T-cell (primary cell): ENCODE measurements at places on chromosomes 3 and 15.

DNA sequence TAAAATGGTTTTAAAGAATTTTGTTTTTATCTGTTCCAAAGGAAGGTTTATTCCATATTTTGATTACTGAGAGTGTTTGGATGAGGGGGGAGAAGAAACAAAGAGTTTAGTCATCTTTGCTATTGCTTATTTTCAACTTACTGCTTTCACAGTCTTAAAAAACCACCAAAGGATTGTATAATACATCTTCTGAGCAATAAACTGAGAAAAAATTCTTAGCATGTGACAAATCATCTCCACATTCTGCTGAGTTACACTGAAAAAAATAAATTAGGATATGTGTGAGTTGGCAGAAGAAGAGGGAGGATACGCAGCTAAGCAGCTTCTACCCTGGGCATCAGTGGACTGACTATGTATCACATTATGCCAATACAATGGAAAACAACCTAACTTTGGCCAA, 23.2 kb upstream of the ACTC1 start:
- DNase-seq: no peak

GRCh38 chr15:101479851-101480612, 9.5 kb downstream of the PCSK6 start:
- no peak for DNase-seq

GRCh38 chr3:54376142-54376807, 253.9 kb downstream of the CACNA2D3 start:
- no peak for DNase-seq

DNA sequence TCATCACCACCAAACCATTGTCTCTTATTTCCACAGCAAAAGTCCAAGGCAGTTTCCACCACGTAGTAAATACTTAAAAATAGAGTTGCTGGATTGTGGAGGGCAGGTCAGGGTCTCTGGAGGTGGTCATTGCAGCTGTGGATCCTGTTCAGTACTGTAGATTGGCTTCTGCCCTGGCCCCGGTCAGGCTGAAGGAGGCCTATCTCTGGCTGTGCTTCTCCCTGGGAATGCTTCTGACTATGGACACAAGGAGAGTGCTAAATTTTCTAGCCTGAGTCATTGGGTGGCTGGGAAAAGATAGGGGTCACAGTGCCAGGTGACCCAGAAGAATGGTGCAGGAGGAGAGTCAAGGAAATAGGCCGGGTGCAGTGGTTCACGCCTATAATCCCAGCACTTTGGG, 26.3 kb upstream of the GMPPB start:
- no peak for DNase-seq

DNA sequence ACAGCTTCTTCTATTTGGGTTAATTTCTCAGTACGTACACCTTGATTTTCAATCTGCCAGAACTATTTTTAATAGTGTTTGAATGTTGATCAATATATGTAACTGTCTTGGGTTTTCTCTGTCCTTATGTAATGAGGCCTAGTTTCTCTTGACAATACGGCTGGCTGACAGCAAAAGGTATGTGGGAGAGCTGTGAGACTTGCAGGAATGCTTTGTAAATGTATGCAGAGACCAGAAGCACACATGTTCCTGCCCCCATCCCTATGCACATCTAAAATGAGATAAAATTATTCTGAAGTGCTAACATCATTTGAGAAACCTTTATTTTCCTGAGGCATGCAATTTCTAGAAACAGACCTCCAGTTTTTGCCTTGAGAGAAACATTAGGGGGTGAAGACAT, 593.8 kb upstream of the GBE1 start:
- no peak for DNase-seq

- DNase-seq: no peak
These were observed 37.8 kb upstream of the TRH start for GRCh38 chr3:129936757-129937156.

- DNase-seq: no peak
These were observed 376.0 kb upstream of the ALCAM start for GRCh38 chr3:104990758-104991157.

DNA sequence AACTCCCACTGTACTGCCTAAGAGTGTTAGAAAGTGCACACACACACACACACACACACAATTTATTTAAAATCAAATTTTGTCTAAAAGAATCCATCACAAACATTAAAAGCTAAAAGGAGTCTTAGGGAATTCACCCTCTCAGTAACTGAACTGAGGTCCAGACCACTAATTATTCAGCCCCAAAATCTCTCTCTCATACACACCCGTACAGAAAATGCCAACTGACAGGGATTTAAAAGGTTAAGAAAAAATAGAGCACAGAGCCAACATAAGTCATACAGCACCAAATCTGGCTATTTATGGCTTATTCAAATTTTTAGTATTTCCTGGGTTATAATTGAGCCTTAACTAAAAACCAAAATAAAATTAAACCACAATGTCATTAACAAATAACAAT, 20.7 kb downstream of the GBE1 start:
- DNase-seq: no peak

DNA sequence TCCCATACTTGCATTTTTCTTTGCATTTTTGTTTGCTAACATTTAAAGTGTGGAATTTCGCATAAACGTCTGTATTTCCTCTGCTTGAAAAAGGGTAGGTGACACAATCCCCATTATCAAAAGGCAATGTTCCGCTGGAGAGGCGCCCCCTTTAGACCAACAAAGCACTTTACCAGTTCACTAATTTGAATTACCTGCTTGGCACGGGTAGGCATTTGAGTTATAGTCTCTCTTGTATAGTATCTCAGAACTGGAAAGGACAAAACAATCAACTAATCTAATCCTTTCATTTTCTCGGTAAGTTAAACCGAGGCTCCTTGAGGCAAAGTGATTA, 775 bp upstream of the CCDC39 start:
- DNase-seq: peak; percentile 19

- no peak for DNase-seq
These were observed 125.1 kb downstream of the SHQ1 start for GRCh38 chr3:72722930-72723726.

DNA sequence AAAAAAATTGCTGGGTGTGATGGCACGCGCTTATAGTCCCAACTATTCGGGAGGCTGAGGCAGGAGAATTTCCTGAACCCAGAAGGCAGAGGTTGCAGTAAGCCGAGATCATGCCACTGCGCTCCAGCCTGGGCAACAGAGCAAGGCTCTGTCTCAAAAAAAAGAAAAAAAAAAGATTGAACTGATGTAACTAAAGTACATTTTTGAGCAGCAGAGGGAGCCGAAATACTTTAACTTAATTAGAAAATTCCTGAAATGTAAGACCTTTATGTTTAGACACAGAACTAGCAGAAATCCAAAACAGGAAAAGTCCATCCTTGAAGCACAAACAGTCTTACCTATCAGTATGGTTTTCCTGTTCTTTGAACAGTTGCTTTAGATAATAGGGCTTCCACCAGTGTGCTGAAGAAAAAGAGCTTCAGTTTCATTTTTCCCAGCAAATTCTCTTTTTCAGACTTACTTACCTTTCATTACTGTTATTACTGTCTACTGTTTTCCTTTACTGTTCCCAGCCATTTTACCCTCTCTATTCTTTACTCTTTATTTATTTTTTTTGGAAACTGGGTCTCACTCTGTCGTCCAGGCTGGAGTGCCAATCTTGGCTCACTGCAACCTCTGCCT, 33.4 kb upstream of the ZNF609 start:
- no peak for DNase-seq

GRCh38 chr3:82493858-82494257, 732.4 kb upstream of the GBE1 start:
- no peak for DNase-seq

DNA sequence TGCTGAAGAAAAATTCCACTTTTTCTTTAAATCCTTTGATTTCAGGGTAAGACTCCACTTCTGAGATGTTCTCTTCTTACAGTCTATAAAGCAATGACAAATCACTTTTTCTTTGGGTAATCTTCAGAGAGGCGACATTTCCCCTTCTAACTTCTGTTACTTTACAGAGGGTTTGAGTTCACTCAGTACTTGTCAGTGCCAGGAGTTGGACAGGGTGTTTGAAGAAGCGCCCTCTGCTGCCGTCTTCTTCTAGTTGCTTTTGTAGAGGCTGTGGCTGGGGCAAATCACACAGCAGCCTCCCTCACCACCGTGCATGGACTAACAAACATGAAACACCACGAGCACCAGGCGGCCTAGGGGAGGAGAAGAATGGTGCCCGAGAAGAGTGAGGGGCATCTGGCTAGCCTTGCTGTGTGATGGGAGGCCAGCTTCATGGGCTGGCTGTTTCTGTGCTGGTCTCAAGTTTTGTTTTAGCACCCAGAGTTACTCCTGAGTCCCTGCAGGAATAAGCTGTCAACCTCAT, at the start of gene CD80:
CD80 (minus strand) TSS at position 174 of the 523 bp plus-strand sequence. CDS start 1,886 bp downstream, outside the sequence.
- DNase-seq: peak; percentile 50

GRCh38 chr3:50317300-50317699, 5.2 kb downstream of the HYAL2 start:
- DNase-seq: no peak

DNA sequence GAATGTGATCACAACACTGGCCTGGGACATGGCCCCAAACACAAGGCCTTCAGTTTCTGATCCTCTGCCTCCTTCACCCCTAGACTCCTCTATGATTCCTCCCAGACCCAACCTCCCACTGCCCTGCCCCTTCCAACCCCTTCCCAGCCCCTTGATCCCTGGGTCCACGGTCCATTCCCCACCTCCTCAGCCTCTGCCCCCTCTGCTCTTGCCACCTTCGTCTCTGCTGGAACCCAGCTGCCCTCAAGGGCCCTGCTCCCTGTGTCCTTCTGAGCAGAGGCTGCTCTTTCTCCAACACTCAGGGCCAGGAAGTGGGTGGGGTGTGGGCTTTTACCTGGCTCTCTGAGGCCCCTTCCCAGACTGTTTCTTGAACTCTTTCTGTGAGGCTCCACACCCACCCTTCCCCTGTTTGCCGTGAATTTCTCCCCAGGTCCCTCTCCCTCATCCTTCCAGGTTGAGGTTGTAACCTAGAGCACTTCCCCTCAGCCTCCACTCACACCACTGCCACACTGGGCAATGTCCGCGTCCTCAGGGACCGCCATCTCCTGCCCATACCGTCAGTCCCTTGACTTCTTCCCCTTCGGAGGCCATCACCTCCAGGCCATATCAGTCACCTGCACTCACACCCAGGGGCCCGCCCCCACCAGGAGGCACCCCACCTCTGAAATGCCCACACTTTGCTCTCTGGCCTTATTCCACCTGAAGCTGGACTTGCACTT, 18.7 kb upstream of the SLCO2A1 start:
- no peak for DNase-seq

DNA sequence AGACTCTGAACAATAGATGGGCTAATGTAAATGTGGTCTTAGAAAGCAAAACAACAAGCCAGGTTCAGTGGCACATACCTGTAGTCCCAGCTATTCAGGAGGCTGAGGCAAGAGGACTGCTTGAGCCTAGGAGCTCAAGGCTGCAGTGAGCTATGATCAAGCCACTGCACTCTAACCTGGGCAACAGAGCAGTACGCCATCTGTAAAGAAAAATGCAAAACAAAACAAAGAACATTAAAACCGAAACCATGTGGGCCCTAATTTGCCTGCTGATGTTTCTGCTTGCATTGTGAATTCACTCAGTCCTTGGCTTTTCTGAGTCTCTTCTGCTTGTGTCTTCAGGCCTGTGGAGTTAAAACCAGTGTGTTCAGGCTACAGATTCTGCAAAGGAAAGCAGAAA, 56.7 kb downstream of the CCNL1 start:
- no peak for DNase-seq

DNA sequence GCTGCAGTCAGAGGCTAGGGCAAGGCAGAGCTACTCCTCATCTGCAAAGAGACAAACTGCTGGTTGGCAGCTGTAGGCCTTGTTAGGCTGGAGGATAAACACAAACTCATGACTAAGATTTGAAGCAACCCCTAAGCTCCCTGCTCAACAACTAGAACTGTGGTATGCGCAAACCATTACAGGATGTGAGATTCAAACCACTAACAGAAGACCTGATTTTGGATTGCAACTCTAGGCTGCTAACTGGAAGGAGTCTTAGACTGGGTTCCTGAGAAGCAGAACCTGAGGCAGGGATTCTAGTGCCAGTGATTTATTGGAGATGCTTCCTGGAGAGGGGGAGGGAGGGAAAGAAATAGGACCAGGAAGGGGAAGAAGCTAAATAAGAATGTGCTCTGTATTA, 22.5 kb downstream of the CCR4 start:
- DNase-seq: no peak

- no peak for DNase-seq
These were observed 5.7 kb downstream of the ESYT3 start for GRCh38 chr3:138440121-138440521.

- no peak for DNase-seq
These were observed 163.8 kb downstream of the ZIC1 start for GRCh38 chr3:147572970-147573340.

DNA sequence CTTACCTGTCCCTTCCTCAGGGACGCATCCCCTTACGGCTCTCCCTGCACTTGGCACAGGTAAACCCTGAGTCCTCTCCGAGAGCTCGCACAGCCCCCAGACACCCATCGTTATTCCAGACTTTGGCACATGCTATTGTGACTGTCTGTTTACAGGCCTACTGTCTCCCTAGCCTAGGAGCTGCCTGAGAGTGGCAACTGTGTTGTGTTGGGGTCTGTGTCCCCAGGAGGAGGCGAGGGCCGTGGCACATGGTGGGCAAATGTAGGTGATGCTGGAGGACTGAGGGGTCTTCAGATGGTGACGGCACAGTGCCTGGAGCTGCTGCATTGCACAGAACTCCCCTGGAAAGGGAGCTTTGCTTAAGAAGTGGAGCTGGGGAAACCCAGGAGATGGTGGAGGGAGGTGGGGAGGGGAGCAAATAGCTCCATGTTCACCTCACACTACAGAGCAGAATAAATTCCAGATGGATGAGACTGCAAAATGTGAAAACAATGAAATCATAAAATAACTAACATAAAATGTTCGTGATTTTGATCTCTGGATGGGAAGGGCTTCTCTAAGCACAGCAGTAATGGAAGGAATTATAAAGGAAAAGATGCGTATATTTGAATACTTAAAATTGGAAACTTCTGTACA, 96.5 kb downstream of the SMAD6 start:
- no peak for DNase-seq

DNA sequence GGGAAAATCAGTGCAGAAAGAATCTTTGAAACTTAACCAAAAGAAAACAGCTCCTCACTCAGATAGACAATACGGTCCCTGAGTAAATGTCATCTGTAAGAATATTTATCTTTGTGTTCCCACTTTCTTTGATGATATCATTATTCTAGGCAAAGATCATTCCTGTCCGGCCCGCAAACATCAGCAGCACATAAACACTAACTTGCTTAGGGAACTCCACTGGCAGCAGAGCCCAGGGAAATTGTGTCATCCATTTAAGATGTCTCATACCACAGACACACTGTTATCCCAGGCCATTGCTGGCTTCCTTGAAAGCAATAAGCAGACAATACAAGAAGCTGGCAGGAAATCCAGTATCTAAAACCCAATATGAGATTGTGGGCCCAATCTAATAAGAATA, 20.1 kb upstream of the CD96 start:
- no peak for DNase-seq

DNA sequence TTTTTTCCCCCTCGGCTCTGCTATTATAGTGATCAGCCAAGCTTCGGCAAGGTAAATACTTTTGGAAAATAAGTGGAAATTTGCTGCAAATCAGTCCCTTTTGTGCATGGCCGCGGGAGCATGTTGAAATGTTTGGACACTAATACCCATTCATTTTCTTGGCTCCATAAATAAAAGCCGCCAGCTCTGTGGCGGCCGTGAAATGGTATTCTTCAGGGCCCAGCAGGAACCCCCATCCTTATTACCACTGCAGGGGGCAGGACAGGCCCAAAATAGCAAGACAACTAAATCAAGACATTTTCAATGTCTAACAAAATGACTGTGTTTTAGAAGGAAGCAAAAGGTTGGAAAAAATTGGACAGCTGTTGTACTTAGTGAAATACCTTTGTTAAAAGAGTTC, 362.3 kb downstream of the NR2F2 start:
- no peak for DNase-seq

- no peak for DNase-seq
These were observed 50.2 kb upstream of the PRR20G start for GRCh38 chr3:127337911-127338531.
